ENCODE measurements at places on chromosomes 4 and X.

GRCh38 chr4:14143892-14144291 is 516.4 kb upstream of the BOD1L1 start:
- DNase-seq: no peak

- DNase-seq: peak; percentile 5
Observed at GRCh38 chrX:24149351-24150050, at the start of gene ZFX. Gene ZFX, plus strand, starts transcription at chrX:24149729. Its CDS starts 23,014 bp downstream, at chrX:24172743.

DNA sequence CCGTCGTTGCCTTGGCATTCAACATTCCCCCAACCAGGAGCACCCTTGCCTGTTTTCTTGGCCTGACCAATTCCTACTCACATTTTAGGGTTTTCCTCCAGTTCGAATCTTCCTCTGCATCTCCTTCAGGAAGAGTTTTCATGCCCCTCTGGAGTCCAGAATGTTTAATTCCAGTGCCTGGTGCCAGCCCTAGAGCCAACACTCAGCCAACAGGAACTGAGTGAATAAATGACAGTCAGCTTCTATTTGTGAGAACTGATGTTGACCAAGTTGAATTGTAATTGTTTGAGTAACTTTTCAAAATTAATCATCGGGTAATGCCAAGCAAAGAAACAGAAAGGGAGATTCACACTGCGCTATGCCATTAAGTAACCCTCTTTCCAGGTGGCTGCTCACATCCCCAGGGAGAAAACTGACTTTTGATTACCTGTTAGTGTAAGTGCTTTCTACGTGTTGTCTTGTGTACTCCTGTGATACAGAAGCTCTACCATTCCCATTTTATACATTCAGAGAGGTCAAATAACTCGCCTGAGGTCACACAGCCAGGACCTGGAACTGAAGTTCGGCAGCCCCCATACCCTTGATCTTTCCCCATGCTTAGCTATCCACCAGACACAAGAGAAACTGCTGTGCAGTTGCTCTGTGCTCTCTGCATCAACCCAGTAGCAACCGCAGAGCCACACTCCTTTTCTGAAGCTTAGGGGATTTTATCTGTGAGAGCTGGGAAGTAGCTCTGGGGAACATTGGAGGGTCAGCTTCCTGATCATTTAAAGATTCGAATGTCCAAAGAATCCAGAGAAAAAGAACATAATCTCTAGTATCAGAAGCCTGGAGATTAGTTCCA is 19.0 kb upstream of the SLC2A9 start:
- no peak for DNase-seq

DNA sequence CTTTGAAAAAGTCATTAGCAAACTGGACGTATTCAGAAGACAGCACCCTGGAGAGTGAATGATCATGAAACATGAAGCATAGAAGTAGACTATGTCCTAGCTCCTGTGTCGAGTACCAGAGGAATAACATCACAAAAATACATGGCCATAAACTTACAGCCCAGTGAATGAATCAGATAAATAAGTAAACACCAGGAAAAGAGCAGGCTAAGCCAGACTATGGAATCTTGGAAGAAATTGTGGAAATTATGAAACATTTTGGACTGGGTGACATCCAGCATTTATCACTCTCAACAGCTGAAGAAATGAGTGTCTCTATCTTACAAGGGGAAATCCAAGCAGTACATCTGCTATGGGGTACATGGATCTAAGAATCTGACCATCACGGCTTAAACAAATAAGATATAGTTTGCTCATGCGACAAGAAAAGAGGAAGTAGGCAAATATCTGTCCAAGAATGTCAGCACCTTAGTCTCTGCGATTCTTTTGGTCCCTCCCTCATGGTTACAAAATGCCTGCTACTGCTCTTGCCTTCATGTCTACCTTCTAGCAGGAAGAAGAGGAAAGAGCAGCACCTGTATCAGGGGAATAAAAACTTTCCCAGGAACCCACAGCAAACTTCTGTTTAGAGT is 481.5 kb downstream of the BCOR start:
- DNase-seq: no peak

Measured in NCI-H510A treated with DMSO at 0.1 percent for 48 hours (cell line).